ENCODE measurements at places on chromosomes 1 and 21.

- DNase-seq = no peak
Observed at GRCh38 chr1:169572187-169572586, 14.1 kb downstream of the F5 start.

DNA sequence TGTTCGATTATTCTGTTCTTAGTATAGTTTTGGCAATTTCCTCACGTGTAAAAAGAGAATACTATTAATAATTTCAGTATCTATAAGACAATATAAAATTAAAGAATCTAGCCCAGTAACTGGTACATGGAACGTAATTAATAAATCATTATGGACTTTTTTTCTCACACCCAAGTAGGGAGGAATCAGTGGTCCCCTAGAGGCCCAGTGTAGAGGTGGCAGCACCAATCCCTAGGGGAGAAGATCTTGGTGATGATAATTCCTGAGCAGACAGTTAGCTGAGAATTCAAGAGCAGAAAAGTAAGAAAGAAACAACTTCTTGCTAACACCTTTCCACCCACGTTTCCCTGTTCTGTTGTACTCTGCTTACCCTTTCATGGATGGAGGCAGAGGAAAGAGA, 19.7 kb upstream of the SELE start:
- DNase-seq = no peak

DNA sequence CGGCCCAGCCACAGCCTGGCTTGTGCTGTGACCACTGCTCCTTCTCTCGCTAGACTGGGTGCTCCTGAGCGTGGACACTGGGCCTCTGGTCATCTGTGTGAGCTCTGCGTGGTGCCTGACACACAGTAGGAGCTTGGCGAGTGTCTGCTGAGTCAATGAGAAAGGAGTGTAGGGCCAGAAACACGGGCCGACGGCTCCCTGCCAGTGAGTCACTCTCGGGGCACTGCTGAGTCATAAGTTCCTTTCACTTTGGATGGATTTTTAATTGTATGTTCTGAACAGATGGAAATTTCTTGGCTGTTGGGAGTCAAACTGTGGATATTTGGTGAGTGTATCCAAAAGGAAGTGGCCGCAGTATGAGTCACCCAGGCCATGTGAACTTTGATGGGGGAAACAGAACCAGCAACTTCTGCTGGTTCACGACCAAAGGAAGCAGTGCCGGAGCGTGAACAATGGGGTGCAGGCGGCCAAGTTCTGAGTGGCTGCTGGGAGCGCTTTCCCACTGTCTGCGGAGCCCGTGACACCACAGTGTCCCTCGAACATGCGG, 41.0 kb upstream of the COL18A1 start:
- DNase-seq = no peak

- DNase-seq = no peak
Observed at GRCh38 chr1:180579961-180580611, 21.3 kb downstream of the OVAAL start.

- no peak for DNase-seq
Observed at GRCh38 chr1:241924080-241924808, 33.3 kb upstream of the BECN2 start.

DNA sequence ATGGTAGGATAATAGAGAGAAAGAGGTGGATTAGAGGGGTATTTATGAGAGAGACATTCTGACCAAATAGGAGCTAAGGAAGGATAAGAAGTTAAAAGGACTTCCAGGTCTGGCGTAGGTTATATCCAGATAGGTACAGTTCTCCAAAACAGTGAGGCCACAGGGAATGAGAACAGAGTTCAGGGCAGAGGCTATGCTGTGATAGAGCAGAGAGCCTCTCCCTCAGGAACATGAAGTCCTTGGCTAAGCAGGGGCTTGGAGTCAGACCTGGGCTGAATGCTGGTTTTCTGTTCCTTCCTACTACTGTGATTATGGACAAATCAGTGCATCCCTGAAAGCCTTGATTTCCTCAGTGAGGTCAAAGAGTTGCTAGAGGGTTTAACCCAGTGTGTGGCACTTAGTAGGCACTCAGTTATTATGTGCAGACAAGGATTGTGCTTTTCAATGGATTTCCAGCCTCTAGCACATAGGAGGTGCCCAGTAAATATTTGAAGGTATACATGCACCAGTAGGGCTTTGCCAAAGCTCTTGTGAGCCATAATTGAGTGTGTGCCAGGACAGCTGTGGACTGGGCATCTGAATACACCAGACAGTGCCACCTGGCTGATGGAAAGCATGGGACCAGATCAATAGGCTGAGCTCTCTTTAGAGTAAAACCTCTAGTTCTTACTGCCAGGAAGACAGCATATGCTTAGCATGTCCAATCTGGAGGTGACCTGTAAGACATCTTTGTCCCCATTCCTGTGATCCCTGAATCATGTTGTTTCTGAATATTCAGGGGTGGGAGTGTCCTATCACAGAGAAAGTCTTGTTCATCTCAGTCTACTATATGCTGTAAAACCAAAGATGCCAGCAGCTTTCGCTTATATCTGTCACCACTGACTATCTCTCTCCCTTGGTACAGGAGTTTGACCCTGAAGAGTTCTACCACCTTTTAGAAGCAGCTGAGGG, 111.1 kb downstream of the PIK3R3 start:
- DNase-seq = no peak

DNA sequence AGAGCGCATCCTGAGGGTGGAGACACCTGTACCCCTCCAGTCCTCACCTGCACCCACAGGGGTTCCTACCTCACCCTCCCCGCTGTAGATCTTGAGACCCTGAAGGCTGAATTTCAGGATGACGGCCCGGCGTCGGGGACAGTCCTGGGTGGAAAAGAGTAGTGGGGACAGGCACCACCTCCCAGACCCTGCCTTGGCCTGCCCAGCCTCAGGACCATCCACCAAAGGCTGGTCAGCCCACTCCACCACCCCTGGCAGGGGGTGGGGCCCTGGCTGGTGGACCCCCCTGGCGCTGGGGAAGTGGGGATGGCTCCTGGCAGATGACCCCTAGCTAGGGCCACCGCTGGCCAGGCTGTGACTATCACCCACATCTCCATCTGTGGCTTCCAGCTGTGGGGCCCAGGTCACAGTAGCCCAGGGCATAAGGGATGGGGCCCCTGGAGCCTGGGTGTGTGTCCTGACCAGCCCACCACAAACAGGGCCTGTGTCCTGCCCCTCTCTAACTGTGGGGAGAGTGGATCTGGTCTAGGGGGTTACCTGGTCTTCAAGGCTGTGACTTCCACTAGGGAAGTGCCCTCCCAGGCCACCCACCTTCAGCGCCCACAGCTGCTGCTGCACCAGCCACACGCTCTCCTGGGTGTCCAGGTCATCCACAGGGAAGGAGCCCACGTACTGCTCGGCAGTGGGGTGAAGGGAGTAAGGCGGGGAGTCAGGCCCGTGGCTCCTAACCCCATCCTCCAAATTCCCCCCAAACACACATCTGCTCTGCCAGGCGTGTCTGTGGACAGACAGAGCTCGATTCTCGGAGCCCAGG, 5.4 kb downstream of the SH2D5 start:
- no peak for DNase-seq

DNA sequence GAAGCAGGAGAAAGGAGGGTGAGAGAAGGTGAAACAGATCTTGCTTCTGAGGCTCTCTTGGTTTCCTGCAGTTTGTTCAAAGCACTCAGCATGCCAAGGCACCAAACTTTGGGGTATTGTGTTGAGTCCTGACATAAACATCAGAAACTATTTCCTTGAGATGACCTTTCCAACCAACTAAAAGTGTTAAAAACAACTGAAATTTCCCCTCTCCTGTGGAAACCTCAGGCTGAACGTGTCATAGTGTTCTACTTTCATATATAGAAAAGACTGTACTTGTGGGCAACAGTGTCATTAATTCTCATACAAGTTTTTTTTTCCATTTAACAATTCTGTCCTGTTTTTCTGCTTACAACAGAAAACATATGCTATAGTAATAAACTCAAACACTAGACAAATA, 6.3 kb upstream of the LYST start:
- no peak for DNase-seq

- DNase-seq = no peak
Observed at GRCh38 chr1:23116921-23117699, 51.5 kb downstream of the LUZP1 start.

- no peak for DNase-seq
Observed at GRCh38 chr1:92315766-92316599, 17.1 kb downstream of the RPAP2 start.

- DNase-seq = no peak
Observed at GRCh38 chr1:82185084-82185483, 384.4 kb downstream of the ADGRL2 start.

- DNase-seq = no peak
Observed at GRCh38 chr1:7013833-7014639, 228.8 kb downstream of the CAMTA1 start.

DNA sequence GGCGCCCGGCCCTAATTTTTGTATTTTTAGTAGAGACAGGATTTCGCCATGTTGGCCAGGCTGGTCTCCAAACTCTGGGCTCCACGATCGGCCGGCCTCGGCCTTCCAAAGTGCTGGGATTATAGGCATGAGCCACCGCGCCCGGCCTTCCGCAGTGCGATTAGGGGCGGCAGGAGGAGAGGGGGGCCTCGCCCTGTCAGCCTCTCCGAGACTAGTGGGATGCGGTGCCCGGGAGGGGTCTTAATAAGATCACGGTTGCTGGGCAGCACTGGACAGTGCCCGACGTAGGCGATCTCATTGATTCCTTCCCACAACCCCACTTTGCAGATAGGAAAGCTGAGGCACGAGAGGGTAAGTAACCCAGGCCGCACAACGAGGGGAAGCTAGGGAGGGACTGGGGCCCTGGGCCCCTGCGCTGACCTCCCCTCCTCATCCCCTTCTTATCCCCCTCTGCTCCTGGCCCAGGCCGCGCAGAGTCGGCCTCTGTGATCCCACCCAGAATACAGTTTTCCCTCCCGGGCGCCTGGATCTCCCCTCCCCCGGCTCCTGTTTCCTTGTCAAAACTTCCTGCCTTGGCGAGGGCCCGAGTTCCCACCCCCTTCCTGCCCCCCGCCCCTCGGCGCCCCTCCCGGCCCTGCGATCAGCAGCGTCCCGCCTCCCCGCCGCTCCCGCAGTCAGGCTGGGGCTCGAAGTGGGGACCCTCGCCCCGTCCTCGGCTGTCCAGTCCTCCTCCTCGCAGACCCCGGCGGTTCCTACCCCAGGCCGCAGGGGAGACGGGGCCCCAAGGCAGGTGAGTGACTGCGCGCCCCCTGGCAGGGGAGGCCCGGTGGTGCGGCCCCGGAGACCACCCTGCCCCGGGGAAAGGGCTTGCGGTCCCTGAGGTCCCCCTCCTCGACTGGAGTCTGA, at the start of gene PEAR1:
Gene PEAR1 (plus strand): TSS at position 671 of the 906 bp plus-strand sequence. CDS start 10,209 bp downstream, outside the sequence.
- DNase-seq = no peak

DNA sequence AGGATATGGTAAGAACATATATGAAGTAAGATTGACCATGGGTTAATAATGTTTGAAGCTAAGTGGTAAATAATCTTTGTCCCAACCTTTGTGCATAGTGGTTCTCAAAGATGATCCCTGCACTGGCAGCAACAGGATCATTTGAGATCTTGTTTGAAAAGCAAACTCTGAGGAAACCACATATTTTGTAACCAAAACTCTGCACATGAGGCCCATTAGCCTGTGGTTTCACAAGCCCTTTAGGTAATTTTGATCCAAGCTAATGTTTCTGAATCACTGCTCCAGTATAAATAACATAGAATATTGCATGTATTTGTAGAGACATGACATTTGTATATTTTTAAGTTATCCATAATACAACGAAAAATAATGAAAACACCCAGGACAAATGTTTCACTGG, 147.9 kb upstream of the RGS18 start:
- no peak for DNase-seq

GRCh38 chr1:233055879-233056641, 105.6 kb downstream of the NTPCR start:
- no peak for DNase-seq

DNA sequence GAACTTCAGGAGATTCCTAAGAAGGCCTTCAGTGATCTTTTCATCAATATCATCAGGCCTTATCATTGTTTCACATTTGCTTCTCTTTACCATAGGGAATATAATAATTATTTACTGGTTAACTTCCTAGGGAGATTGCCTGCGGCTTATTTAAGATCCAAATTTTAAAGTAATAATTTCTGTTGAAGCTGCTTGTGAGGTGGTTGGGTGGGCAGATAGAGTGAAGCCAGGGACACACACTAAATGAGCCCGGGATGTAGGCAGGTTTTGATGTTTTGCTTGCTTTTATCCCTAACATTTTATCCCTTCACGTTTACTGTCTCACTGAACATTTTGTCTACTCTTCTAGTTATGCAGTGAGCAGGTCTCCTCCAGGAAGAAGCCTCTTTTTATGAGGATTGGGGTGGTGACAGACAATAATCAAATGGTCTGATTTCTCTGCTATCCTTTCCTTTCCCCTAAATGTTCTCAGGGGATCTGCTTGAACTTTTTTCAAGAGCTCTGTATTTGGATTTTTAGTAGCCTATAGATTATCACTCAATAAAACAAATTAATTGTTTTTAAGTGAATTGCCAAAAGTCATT, 164.7 kb downstream of the RUNX1 start:
- DNase-seq = no peak

DNA sequence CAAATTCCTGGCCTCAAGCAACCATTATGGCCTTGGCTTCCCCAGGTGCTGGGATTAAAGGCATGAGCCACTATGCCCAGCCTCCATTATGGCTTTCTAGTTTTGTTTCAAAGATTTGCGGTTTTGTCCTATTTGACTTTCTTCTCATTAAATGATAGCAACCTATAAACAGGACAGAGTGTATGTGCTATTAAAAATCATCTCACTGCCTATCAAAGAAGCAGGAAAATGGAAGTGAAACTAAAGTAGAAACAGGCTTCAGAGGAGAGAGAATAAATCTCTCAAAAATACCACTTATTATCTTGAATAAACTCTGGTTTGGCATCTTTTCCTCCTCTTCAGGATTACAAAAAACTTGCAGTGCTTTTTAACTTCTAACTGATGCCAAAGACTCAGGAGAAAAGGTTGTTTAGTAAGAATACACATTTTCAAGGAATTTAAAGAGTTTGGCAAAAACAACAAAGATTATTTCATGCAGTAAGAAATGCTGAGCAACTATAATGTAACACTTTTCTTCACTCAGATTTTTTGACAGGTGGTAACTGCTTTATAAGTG, 28.7 kb downstream of the ACBD3 start:
- DNase-seq = peak; percentile 57

DNA sequence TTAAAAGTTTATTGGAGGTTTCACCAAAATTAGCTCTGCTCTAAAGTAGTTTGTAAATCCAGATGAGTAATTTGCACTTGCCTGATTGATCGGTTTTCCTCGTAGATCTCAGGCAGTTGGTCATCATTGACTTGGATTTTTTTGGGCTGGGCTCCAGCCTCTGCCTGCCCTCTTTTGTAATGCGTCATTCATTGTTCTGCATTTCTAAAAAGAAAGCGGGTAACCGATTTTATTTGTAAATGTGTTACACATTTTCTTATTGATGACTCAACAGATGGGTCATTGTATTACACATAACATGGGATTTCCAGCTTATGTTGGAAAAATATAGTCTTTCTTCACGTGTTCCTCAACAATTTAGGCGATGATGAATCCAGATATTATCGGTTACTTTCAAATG, 5.5 kb downstream of the ETS2 start:
- DNase-seq = no peak

All from MM.1S (cell line).